Stimulated activated naive CD8-positive, alpha-beta T cell treated with anti-CD3 and anti-CD28 coated beads, Interleukin-15, amount 100 ng/mL, for 72 hours (primary cell): ENCODE measurements at places on chromosomes 11 and 22.

- DNase-seq, result no peak
These were observed 421.5 kb downstream of the BRD1 start for GRCh38 chr22:49406047-49406650.

DNA sequence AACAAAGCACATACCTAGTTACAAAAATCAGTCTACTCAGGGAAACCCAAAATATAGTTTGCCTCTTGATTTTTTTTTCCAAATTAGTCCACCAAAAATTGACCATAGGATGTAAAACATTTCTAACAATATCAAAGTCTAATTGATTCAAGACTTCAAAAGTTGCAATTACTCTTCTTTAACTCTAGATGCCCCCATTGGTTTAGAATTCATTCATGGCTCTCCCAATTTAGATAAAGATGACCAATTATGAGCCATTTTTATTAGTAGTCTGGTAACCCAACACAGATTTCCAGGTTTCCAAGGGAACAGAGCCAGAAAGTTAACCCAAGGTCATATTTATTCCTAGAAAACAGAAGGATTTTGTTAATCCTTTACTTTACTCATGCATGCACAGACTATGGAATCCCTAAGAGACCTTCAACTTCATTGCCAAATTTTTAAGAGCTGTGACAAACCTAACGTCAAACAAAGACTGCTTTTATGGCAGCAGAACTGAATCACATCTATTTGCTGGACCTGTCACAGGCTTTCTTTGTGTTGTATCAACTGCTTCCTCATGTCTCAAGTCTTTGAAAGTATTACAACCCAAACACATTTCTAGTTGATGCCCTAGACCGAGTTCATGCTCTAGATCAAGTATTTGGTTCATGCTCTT is 55.3 kb downstream of the C22orf42 start:
- no peak for DNase-seq

DNA sequence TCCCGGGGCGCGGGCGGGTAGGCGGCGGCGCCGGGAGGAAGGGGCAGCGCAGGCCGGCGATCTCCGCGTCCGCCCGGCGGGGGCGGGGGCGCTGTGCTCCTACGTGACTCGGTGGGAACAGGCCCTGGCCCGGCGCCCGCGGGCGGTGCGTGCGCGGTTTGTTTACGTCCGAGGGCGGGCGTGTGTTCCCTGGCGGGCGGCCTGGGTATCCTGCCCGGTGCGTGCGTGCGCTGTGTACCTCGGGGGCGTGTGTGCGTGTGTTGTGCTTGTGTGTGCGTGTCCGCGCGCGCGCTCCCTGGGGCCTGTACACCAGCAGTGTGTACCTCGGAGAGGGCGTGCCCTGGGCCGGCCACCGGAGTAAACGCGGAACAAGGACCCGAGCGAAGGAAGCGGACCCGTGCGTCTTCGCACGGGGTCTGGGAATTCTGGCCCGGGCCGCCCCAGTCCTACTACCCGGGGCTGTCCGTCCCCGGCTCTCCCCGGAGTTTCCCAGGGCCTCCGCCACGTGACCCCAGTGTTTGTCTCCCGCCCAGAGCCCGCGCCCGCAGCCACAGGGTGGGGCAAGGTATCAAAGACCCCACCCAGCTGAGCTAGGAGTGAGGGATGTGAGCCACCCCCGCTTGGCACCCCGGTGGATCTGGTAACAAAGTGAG is 769 bp downstream of the MAFF start:
- peak; percentile 75 for DNase-seq

DNA sequence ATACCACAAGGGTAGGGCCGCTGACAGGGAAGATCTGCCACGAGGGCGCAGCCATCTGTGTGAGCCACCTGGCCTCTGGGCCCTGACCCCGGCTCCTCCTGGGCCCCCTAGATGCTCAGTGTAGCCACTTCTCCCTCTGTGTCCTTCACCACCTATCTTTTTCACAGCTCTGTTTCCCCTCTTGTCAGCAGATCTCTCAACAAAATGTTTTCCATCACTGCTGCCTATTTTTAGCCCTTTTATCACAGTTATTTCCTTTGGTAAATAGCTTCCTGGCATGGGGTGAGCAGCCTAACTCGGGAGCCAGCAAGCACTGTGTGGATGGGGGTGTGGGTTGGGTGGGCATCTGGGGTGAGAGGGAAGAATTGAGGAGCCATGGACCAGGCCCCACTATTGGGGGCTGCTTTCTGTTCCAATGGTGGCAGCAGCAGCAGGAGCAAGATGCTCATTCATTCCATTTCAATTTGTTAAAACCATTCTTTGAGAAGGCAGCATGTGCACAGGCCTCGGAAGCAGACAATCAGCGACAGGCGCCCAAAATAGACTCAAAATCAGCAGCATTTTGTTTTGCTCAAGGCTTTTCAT is 135.2 kb upstream of the NAV2 start:
- DNase-seq, result no peak

DNA sequence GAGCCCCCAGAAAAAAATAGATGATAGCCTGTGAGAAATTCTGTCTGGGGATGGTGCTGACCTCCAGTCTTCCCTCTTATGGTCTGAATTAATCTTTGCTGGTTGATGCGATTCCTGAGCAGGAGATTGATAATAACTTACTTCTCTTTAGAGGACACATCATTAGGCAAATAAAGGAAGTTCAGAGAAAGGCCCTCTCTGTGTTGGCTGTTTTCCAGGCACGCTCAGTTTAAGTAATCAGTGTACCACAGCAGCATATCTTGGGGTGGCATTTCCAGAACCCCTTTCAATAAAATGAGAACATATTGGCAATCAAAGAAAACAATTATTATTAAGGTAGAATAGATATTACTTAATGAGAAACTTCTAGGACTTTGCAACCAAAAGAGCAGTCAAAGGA is 1129.3 kb upstream of the RAG2 start:
- no peak for DNase-seq

- peak; percentile 75 for DNase-seq
These were observed 3.2 kb upstream of the EMID1 start for GRCh38 chr22:29202212-29203192.

GRCh38 chr11:65780770-65781151 is at the start of gene AP5B1:
Gene AP5B1 (minus strand): TSS chr11:65780976. CDS start chr11:65780591, 385 bp downstream.
- DNase-seq, result peak; percentile 70

DNA sequence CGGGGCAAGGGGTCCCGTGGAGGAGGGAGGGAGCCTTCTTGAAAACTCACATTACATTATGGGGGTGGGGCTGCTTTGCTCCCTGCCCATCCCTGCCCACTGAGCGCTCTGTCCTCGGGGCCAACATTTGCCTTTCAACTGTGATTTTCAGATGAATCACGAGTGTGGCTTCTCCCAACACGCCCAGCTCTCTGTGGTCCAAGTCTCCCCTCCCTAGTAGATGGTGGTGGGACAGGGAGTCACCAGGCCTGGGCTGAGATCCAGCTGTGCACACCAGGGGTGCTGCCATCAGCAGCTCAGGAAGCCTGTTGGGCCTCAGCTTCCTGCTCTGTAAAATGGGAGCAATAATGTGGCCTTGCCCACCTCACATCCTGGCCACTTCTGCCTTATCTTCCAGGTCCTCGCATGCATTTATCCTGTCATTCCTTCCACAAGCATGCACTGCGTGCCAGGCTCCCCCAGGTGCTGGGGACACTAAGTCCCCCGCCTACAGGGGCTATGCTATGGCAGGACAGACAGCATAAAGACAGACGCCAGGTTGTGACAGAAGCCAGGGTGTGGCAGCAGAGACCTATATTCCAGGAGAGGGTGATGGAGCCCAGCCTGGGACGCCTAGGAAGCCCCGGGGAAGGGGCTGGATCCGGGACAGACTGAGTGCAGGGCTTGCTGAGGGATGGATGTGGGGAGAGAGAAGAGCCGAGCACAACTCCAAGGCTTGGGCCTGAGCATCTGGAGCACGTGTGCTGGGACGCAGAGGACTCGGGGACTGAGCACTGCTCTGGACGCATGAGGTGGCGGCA is 30.5 kb downstream of the NFAM1 start:
- no peak for DNase-seq

DNA sequence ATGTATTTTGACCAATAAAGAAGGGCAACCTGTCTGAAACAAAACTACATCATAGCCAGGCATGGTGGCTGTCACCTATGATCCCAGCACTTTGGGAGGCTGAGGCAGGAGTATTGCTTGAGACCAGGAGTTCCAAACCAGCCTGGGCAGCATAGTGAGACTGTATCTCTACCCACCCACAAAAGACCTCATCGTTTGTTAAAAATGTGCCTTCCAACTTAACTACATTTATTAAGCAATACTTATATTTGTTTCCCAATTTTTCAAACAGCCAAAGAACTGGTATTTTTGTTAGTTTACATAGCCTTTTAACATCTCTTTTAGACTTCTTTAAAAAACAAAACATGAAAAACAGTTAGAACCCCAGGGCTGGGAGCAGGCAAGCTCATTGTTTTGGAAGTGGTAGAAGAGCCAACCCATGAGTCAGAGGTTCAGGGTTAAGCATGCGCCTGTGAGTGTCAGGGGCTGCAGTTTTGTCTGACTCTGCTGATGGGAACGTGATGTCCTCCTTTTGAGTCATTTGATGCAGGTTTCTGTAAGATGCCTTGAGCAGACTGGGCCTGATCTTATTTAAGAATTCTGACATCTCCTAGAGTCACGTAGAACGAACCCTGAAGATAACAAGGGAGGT is 53.9 kb upstream of the CRTAM start:
- DNase-seq, result no peak

DNA sequence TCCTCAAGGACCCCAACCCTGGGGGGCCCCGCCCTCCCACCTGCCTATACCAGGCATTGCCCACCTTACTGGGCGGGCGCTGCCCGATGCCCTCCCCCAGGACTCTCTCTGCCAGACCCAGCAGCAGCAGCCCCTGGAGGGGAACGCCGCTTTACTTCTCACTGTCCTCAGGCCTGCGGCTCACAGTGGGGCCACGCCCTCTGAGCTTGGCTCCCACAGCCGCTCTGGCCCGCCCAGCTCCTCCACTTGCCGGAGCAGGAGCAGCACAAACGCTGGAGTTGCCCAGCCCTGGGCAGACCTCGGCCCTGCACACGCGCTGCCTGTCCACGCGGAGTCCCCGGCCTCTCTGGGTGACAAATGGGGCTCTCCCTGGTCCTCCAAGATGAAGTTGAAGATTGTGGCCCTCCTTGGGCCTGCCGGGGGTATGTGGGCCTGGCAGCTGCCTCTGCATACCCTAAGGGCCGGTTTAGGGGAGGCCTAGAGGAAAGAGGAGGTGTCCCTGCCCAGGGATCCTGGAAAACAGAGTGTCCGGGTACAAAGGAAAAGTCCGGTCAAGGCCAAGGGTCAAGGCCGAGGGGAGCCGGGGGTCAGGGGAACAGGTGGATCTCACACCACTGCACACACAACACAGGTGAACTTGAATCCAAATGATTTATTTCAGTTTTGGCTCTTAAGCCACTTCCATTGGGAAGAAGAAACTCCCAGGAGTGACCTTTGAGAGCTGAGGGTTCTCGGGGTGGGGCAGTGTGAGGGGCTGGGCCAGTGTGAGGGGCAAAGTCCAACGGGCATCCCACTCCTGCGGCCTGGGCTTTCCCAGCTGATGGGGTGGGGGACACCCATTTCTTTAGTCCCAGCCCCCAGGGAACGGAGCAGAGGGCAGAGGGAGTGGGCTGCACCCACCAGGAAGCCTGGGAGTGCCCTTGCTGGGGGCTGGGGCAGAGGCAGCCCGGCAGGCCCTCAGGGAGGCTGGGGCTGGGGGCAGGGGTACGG is 674 bp upstream of the BAIAP2L2 start:
- no peak for DNase-seq

DNA sequence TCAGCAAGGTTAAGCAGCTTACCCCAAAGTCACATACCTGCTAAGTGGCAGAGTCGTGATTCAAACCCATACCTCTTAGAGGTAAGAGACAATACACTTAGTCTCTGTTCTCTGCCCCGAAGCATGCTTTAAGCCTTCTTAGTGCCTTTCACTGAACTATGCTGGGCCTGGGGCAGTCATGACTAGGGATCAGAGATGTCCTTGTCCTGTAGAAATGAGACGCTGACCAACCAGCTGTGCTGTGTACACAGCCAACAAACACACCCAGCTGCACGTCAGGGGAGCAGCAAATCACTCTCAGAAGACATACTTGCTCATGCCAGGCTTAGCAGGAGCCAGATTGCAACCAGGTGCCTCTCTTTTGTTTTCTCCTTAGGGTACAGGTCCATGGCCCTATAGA is 255.7 kb downstream of the BUD13 start:
- no peak for DNase-seq

DNA sequence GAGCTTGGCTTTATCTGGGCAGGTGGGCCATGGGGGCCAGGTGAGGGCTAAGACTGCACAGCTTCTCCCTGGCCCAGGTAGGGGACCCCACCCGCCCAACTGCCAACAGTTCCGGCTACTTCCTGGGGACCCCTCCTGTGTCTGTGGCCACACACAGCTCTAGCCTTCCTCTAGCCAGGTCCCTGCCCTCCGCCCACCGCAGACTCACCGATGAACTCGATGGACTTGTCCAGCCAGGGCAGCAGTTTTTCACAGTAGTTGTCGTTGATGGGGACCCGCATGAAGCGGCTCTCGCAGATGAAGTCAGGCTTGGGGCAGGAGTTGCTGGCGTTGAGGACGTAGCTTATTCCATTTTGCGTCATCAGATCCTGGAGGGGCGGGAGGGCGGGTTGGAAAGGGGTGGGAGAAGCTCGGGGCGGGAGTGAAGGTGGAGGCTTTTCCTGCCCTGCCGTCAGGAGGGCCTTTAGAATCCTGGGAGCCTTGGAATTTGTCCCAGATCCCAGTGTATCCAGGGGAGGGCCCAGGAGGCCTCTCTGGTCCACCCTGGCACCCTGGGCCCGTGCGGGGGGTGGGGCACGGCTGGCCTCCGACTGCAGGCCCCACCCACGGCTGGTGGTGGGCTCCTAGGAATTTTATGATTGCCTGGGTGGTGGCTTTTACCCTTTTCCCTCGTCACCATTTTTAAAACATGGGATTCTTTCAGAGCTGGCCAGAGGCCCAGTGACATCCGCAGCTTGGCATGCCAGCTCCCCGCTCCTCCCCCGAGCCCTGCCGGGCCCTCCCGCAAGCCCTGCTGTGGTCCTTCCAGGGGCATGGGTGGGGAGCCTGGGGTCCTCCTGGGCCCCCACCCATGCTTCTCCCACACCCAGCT is 13.9 kb downstream of the DUSP8 start:
- DNase-seq, result no peak

DNA sequence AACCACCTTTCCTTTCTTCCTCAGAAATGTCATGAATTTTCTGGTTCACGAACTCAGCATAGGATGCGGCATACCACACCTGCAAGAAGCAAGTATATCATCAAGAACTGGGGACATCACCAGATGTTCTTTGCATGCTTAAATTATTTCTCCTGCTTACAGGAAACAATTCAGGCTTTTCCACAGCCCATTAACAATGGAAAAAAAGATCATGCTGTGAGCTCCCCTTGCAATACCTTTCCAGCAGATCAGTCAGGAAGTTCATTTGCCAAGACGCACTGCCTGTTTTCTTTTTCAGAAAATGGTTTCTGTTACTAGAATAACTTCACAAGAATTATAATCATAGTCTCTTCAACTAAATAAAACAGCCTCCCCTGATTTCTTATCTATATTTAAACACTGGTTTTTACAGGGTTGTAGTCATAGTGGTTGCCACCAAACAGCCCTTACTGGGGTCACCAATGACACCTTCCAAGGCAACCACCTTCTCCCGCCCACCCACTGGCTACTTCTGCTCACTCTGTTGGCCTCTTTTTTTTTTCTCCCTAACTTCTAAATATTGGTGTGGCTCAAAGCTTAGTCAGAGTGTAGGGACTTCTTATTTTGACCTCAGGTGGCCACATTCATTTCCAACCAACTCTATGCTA is 42.3 kb upstream of the NFRKB start:
- no peak for DNase-seq
